DMS79 treated with DMSO at 0.1 percent for 48 hours (cell line): ENCODE measurements at places on chromosomes 2 and 18.

GRCh38 chr2:227367427-227367795 lies 11.7 kb downstream of the TM4SF20 start:
- DNase-seq: no peak

DNA sequence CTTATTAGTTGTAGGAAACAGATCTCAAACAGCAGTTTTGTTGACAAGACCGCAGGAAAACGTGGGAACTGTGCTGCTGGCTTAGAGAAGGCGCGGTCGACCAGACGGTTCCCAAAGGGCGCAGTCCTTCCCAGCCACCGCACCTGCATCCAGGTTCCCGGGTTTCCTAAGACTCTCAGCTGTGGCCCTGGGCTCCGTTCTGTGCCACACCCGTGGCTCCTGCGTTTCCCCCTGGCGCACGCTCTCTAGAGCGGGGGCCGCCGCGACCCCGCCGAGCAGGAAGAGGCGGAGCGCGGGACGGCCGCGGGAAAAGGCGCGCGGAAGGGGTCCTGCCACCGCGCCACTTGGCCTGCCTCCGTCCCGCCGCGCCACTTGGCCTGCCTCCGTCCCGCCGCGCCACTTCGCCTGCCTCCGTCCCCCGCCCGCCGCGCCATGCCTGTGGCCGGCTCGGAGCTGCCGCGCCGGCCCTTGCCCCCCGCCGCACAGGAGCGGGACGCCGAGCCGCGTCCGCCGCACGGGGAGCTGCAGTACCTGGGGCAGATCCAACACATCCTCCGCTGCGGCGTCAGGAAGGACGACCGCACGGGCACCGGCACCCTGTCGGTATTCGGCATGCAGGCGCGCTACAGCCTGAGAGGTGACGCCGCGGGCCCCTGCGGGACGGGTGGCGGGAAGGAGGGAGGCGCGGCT lies at the start of gene TYMS:
TYMS (plus strand) TSS at position 343 of the 690 bp plus-strand sequence; CDS start at position 433, 90 bp downstream.
- DNase-seq: peak; percentile 89

GRCh38 chr2:108492364-108492763 lies 41.9 kb upstream of the LIMS1 start:
- no peak for DNase-seq

DNA sequence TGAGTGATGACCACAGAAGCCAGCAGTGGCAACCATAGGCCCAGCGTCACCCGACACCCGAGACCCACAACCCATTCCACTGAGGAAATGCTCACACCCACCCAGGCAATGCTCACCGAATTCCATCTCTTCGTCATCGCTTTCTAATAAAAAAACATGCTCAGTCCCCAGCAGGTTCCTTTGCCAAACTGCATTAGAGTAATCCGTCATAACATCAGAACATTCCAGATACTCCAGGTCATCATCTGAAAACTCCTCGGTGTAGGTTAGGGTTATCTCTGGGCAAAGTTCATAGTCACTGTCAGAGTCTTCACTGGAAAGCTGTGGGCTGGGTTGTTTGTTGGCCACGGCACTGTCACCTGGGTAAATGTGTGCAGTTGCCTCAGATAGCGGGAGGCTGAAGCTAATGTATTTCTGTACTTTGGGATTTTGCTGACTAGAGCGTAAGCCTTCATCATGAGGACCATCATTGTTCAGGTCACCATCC lies 49.3 kb downstream of the ALPK2 start:
- no peak for DNase-seq

DNA sequence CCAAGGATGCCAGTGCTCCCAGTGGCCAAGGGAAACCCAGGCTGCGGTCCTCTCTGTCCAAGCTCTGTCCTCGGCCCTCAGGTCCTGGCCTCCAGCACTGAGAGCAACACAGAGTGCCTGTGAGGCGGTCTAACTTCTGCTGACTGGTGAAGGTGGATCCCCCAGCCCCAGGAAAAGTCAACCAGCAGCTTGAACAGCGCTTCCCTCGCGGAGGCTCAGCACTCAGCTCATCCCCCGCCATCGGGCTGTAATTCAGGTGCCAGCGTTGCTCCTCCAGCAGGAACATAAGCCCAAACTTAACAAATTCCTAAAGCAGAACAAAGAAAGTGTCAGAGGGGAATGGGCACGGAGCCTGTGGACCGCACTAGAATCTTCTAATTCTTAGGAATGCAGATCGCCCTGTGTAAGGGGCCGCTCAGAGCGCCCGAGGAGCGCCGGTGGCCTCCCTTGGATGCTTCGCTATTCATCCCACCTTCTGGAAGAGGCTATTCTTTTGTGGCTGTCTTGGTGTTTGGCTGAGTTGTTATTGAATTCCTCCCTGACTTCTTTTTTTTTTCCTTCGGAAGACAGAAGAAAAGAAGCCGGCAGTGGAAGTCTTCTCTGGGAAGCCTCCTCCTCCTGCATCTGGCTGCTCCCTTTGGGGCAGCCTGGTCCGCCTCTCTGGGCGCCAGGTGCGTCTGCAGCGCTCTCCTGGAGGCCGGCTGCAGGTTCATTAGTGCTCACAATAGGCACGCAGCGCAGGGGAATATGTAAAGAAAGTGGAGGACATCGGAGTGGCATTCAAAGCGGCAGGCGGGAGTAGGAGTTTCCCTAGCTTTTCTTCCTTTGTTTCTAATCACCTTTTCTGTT lies 905.6 kb downstream of the TSN start:
- no peak for DNase-seq

DNA sequence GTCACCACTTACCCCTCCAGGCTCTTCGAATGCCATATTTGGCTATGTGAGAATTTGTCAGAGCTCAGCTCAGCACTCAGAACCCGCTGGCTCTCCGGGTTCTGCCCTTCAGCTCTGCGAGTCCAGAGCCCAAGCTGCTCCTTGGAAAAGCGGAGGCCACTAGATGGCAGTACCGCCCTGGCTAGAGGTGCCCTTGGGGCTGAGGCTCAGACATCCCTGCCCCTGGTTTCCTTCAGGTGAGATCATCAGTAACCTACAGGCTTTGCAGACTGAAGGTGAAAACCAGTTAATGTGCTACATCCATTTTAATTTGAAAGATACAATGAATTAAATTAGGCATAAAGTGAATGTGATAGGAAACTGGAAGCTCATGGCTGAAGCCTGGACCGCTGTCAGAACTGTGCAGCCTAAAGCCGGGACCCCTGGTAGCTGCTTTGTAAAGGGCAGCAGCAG lies 285.6 kb downstream of the AGAP1 start:
- DNase-seq: peak; percentile 54

DNA sequence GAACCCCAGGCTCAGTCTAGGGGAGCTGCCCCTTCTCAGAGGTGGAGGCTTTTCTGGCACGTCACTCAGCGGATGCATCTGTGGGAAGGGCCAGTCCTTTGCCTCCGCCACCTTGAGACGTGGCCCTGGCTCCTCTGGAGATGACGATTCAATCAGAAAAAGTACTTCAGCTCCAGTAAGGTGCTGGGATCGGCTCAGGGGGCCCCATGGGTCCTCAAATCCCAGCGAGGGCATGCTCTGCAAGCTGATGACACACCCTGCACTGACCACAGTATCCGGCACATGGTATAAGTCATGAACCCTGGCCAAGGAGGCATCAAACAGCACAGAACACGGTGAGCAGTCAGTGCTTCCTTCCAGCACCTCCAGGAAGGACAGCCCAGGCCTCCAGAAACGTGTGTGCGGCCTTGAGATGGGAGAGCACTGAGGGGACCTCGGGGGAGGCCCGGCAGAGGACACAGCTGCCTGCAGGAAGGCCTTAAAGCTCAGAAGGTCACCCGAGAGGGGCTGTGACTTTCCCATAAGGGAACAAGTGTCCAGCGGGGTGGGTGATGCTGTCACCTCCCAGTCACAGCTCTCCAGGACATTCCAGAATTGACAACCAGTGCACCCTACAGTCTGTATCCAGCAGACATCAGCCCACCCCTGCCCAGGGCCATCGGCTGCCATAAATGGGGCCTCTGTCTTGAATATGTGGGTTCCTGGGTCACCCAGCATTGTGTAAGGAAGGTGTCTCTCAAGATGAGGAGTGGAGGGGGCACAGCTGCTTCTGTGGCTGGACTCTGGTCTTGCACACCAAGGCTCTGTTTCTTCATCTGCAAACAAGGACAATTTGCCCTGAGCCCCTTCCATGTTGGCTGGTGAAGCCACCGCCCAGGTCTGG lies 205.8 kb downstream of the NDUFA10 start:
- DNase-seq: no peak

DNA sequence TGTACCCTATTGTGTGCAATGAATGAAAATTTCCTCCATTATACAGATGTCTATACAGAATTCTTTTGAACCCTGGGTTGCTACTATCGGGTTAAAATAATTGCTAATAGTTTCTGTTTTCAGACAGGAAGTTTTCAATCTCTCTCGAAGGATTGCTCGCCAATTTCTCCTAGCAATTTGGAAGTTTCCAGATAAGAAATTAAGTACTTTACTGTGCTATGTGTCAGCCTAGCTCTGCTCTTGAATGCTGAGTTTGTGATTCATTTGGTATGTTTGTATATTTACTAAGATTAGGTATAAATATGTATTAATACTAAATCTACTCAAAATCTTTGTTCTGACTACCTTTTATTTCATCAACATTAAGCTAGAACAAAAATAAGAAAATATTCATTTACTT lies 74.6 kb upstream of the ARL5A start:
- DNase-seq: no peak

GRCh38 chr2:172137109-172137508 lies 34.4 kb upstream of the DLX2 start:
- DNase-seq: no peak

DNA sequence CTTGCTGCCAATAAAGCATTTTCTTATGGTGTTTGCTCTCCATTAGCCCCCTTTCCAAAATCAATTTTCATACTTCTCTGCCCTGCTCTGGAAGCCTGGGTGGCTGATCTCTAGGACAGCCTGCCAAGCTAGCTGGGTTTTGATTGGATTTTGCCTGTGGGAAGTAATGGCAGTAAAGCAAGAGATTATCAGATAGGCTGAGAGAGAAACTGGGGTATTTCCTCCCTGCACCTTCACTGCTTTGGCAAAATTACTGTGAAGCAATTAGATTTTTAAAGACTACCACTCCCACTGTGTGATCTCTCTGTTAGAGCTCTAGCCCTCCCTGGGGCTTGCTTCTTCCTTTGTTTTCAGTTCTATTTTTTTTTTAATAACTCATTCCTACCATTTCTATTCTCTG lies 223.8 kb downstream of the DLGAP1 start:
- DNase-seq: no peak

GRCh38 chr18:49786019-49786720 lies 27.2 kb downstream of the ACAA2 start:
- DNase-seq: no peak

GRCh38 chr2:6937582-6937981 lies 20.4 kb downstream of the RNF144A start:
- DNase-seq: no peak

GRCh38 chr2:86358957-86359356 lies 21.5 kb upstream of the REEP1 start:
- DNase-seq: no peak

GRCh38 chr18:63213331-63213900 lies 106.2 kb downstream of the BCL2 start:
- DNase-seq: no peak

DNA sequence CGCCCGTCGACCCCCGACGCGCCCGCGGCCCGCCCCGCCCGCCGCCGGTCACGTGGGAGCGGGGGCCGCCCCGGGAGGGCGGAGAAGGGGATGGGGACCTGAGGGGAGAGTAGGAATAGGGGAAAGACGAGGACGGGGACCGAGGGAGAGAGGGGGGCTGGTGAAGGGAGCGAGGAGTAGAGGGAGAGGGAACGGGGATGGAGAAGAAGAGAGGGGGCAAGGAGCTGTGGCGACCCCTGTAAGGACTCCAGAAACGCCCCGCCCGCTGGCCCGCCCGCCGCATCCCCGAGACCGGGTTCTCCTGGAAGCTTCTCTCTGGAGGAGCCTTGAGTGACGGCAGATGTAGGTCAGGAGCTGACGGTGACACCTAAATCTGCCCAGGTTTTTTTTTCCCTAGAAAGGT lies 615 bp downstream of the ADNP2 start:
- DNase-seq: peak; percentile 17

DNA sequence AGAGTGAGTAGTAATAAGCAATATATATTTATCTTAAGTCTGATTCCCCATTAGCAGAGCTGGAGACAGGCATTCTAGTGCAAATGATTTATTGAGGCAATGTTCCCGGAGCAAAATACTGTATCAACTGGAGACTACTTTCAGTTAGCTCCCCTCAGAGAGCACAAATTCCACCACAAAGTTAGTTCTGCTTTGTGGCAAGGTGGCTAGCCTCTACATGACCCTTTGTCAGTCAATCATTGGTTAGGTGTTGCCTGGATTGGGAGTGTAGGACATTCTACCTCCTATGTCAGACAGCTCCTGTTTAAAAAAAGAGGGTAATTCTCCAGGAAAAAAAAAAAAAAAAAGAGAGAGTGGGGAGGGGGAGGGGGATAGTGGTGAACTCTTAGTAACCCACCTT lies 402.2 kb downstream of the NR4A2 start:
- no peak for DNase-seq
